Left kidney (tissue), 8 donors: ENCODE measurements at places on chromosomes 1 and 21. TPM values are rescaled to one million over a fixed set of nuclear protein-coding genes. Genes with fewer than 3 reads are reported as not detected.

DNA sequence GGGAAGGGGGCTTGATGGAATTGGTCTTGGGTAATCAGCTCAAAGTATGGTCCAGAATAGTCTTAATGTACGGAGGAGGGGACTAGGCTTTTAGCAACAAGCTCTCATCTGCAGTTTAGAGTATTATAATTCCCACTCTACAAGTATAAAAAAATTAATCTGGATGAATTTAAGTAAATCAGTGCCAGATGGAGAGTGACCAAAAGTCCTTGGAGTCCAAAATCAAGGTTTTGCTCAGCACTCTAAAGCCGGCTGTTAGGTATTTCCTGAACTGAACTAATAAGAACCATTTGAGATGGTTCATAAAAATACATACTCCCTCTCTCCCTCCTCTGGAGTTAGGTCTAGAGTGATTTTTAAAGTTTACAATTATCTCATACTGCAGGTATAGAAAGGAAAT, 23.7 kb downstream of the GLUL start:
- no peak for DNase-seq

GRCh38 chr1:247350587-247350986, 18.9 kb upstream of the ZNF496 start:
- no peak for DNase-seq

DNA sequence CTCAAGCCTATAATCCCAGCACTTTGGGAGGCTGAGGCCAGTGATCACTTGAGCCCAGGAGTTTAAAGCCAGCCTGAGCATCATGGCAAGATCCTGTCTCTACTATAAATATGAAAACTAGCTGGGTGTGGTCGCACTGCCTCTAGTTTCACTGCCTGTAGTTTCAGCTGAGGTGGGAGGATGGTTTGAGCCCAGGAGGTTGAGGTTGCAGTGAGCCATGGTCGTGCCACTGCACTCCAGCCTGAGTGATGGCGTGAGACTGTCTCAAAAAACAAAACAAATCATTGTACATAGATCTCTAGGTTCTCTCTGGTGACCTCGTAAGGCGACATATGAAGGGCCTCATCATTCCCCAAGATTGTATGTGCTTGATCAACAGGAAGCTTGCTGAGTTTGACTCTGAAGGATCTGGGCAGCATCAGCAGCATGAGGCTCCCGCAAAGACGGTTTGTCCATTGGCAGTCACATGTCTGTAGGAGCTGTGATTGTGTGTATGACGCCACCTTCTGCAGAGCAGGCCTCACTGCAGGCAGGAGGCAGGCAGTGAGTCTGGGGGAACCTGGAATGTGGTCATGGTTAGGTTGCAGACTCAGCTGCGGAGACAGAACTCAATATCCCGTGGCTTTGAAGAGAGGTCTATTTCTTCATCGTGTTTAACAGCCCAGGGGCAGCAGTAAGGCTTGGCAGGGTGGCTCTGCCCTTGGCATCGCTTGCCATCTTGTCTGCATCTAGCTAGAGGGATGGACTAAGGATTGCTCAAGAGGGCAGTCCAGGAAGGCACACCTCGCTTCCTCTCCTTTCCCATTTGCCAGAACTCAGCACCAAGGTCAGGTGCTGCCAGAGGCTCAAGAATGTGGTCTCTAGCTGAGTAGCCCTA, 14.0 kb downstream of the ATP5PO start:
- peak; percentile 31 for DNase-seq

GRCh38 chr1:186142916-186143315, 232.1 kb downstream of the TPR start:
- no peak for DNase-seq

- no peak for DNase-seq
Observed at GRCh38 chr1:244022311-244022710, 28.8 kb upstream of the ZBTB18 start.

DNA sequence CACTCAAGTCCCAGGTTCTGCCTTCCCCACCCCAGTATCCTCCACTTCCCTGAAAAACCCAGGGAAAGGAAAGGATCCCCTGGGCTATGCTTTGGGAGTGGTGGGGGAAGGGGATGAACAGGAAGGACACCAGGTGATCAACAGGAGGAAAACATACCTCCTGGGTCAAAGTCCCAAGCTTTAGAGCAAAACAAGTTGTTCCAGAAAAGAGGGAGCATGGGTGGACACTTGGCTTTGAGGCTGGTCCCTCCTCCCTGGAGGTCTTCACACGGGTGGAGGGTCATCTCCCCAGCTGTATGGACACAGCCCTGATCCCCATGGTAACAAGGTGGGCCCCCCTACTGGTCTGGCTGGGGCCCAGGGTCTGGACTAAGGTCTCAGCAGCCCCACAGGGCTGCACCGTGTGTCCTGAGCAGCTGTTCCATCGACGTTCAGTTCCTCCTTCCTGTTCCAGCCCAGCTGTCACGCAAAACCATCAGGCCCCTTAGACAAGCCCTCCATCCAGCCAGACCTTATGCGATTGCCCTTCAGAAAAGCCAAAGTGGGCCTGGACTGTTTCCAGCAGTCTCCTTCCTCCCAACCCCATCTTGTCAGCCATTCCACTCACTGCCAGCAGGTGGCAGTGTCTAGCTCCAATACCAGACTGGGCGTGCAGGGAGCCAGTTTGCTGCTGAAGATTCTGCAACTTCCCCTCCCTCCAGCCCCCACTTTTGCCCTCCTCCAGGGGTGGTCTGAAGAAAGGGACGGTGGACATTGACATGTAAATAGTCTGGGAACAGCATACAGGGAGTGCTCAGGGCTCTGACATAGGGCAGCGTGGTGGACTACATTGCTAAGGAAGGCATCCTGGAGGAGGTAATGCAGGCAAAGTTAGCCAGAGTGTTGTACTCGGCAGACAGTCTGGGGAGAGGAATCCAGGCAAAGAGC, 2.9 kb upstream of the PDZK1IP1 start:
- DNase-seq = peak; percentile 79

- DNase-seq = no peak
Observed at GRCh38 chr1:8420318-8420717, 102.4 kb downstream of the SLC45A1 start.

DNA sequence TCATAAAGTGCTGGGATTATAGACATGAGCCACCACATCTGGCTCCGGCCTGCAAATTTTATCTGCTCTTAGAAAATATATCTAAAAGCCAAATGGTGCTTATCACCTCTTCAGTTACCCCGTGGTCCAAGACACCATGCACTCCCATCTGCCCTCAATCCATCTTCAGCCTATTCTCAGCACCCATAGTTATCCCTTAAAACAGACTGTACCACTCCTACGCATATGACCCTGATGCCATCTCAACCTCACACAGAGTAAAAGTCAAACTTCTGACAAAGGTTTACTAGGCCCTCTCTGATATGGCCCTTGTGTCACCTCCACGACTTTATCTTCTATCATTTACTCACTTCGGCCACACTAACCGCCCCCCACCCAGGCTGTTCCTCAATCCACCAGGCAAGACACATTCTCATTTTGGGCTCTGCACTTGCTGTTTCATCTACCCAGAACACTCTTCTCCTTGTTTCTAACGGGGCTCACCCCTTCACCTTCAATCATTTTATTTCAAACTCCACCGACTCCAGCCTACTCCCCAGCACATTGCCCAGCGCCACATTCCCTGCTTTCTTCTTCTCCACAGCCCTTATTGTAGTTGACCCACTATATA, 33.0 kb downstream of the USP48 start:
- no peak for DNase-seq

DNA sequence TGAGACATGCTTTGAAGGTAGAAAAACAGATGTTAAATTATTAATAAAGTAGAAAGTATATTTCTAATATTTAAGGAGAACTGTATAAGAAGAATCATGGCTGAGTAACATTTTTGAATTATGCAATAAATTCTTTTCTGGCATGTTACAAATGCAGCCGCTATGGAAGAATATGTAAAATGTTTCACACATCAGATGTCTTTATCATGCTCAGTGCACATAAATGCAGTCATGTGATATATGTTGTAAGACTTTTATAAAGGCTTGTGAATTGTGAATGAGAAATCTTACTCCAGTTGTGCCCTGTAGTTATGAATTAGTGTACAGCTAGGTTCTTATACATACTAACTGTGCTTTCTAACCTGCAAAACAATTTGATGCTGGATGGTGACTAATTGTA, 53.5 kb downstream of the LRRC8B start:
- DNase-seq = no peak

GRCh38 chr1:63908016-63908415, 134.2 kb downstream of the ROR1 start:
- no peak for DNase-seq

- no peak for DNase-seq
Observed at GRCh38 chr21:38798481-38798882, 7.2 kb upstream of the ETS2 start.

- no peak for DNase-seq
Observed at GRCh38 chr1:207342332-207342731, 20.9 kb downstream of the CD55 start.

VPS26C gene
- 49.8 TPM for polyA plus RNA-seq

NPPA gene
- polyA plus RNA-seq = 0.81 TPM

DMAP1 gene
- 77.4 TPM for polyA plus RNA-seq
